ENCODE measurements at places on chromosomes 5 and 9.

GRCh38 chr5:174624733-174625522, 99.5 kb upstream of the MSX2 start:
- no peak for DNase-seq

- no peak for DNase-seq
These were observed 122.3 kb upstream of the WWC1 start for GRCh38 chr5:168168978-168169698.

- no peak for DNase-seq
These were observed 56.4 kb upstream of the TMC1 start for GRCh38 chr9:72464857-72465592.

- DNase-seq: peak; percentile 12
These were observed 323.7 kb downstream of the ADAMTS6 start for GRCh38 chr5:65157906-65158603.

- DNase-seq: peak; percentile 7
These were observed 27.7 kb downstream of the PCDHB15 start for GRCh38 chr5:141272906-141273305.

DNA sequence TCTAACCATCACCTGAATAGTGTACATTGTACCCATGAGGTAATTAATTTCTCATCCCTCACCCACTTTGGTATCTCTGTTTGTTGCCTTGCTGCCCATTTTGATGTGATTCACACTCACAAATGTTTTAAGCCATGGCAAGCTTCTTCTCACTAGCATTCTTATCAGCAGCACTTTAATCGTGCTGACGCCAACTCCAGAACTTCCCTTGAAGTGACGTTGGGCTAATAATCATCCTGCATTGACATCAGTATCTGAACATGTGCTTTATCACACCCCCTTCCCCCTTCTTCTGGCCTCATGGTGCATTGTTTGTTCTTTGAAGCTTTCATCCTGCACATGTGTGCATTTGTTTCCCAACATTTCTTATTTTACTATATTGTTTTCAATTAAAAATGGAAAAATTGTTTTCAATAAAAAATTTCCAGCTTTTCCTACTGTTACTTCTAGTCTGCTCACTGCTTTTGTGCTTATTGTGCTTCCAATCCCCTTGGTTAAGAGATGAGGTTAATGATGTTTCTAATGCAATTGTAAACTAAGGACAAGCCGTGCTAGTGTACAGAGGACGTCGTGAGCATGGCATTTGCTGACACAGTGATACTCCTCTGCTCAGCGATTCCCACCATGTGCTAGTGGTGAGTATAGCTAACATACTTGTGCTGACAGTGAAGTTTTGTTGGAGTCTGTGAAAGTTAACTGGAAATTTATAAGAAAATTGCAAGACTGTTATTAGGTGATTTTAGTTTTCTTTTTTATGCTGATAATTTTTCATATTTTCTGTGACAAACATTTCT, 238.5 kb downstream of the KDM4C start:
- no peak for DNase-seq

GRCh38 chr5:149671544-149671943, 58.6 kb upstream of the PPARGC1B start:
- no peak for DNase-seq

DNA sequence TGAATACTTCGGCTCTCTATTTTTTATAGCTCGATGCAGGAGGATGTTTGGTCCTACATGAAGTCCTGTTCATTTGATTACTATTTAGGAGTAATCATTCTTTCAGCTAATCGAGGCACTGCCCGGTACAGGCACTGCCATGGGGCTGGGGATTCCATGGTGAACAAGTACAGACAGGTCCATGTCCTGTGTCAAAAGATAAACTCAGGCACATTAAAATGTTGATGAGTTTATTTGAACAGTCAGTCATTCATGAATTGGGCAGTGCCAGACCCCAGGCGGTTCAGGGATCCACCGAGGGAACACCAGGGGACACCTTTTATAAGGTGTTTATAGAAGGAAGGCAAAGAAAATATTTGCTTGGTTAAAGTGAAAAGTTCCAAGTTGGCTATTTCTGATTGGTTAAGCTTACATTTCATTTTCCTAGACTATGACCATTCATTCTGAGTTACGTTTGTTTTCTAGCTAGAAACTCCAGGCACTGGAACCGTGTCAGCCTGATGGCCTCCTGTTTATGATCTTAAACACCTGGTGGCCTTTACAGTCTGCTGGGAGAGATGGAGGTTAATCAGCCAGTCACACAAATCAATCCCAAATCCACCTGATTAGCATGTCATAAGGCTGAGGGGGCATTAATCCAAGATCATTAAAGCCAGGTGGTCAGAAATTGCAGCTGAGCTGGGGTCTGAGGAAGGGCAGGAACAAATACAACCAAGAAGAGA, 47.0 kb upstream of the TDRD7 start:
- no peak for DNase-seq

GRCh38 chr9:124016175-124017050, 4.8 kb downstream of the LHX2 start:
- no peak for DNase-seq

GRCh38 chr5:154058055-154059038, 19.6 kb downstream of the MFAP3 start:
- no peak for DNase-seq

DNA sequence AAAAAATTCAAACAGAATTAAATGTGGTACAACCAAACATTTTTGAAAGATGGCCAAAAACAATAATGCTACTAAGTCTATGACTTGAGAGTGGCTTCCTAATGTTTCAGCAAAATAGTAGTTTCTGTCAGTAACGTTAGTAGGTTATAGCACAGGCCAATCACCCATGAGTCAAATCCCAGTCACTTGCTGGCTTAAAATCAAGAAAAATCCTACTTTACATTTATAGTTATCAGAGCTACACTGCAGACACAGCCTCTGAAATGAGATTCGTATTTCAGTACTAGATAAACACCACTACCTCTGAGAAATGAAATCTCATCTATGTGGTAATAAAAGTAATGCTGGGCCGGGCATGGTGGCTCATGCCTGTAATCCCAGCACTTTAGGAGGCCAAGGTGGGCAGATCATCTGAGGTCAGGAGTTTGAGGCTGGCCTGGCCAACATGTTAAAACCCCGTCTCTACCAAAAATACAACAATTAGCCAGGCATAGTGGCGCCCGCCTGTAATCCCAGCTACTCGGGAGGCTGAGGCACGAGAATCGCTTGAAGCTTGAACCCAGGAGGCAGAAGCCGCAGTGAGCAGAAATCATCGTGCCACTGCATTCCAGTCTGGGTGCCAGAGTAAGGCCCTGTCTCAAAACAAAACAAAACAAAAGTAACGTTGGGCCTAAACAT, 6.1 kb downstream of the ZDHHC21 start:
- no peak for DNase-seq

GRCh38 chr5:95927927-95928723, 33.5 kb downstream of the ELL2 start:
- DNase-seq: no peak

GRCh38 chr5:170390472-170390871, 1.3 kb upstream of the KCNMB1 start:
- DNase-seq: no peak

DNA sequence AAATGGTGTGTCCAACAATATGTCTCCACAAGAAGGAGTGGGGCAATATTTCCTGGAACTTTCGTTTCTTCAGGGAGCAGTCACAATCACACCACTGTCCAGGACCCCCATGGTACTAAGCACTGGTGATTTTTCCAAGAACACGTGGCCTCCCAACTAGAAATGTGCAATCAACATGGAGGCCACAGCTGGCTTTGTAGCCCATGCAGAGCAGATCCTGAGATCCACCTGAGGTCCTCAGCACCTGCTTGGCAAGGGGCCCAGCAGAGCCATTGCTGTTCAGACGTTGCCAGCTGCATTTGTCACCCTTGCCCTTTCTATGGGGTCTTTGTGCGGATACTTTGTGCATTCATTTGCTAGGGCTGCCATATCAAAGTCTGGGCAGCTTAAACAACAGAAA, 334.5 kb upstream of the IRX4 start:
- no peak for DNase-seq

DNA sequence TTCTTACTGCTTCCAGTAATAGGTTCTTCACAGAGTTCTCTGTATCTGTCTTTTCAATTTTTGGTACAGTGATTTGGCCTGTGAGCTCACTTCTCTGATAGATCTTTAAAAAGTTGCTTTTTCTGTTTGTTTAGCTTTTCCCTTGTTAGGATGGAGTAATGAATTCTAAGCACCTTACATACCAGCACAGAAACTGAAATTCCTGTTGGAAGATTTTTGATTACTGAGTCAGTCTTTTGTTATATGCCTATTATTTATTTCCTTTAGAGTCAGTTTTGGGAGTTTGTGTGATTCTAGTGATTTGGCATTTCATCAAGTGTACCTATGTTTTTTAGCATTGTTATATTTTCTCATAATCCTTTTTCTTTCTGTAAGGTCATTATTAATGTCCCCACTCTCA, 37.6 kb upstream of the IPPK start:
- DNase-seq: no peak

- no peak for DNase-seq
These were observed 3.7 kb downstream of the CLTB start for GRCh38 chr5:176412517-176413254.

DNA sequence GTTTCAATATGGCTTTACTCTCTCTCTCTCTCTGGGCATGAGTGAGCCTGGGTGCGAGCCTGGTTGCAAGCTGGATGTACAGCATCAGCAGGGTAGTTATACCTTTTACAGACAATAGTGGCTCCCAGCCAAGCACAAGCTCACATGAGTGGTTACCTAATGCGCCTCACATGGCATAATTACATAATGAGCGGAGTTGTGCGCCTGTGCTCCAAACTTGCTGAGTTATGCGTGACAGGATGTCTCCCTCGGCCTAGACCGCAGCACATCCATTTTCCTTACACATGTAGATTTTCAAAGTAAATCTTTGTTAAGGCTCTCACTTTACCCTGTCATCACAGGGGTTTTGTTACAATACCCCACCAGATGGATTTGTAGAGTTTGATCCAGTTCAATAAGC, 233.5 kb upstream of the WWC1 start:
- no peak for DNase-seq

GRCh38 chr9:73824671-73825070, 672.5 kb upstream of the RORB start:
- no peak for DNase-seq

- DNase-seq: no peak
These were observed 7.6 kb upstream of the ZNF474 start for GRCh38 chr5:122121479-122122465.

DNA sequence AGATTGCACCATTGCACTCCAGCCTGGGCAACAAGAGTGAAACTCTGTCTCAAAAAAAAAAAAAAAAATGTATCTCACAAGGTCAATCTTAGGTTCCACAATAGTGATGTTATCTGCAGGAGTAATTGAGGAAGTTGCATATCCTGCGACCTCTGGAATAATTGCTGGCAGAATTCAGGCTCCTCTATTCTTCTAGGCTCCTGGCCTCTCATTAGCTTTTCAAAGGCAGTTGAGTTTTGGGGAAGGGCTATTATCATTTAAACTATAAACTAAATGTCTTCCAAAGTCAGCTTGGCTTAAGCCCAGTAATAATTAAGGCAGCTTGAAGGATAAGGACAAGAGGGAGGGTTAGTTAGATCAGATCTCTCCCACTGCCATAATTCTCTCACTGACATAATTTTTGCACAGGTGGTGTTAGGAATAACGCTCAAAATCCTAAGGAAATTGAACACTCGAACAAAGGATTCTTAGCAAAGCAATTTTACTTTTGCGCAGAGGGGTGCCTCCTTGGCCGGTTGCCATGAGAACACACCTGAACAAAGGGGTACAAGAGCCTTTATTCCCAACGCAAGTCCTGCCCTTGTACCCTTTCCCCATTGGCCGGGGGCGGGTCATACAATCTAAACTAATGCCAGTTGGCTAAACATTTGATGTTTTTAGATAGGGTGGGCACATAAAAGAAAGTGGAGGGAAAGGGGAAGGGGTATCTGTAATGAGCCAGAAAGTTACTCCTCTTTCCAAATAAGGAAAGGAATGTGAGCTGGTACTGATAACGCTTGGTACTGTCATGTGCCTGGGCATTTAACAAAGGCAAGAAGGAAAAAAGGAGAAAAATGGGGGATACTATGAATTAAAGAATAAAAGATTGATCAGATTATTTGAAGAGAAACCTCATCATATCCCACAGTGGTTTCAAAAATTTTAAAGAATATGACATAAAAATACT, 106.4 kb upstream of the CCNG1 start:
- DNase-seq: no peak

DNA sequence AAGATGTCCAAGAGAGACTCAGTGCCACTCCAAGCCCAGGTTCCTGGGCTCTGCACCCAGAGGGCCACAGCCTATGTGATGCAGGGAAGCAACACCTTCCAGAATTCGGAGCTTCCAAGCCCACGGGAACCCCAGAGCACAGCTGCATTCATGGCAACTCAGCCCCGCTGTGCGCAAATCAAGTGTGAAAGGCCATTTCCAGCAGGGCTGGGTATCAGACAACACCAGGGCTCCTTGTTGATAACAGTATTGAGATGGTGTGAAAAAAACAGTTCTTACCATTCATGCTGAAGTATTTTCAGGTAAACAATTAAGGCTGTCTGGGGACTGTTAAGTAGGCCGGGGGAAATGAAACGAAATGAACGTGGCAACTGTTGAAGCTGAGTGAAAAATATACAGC, 10.1 kb downstream of the ROR2 start:
- DNase-seq: no peak

DNA sequence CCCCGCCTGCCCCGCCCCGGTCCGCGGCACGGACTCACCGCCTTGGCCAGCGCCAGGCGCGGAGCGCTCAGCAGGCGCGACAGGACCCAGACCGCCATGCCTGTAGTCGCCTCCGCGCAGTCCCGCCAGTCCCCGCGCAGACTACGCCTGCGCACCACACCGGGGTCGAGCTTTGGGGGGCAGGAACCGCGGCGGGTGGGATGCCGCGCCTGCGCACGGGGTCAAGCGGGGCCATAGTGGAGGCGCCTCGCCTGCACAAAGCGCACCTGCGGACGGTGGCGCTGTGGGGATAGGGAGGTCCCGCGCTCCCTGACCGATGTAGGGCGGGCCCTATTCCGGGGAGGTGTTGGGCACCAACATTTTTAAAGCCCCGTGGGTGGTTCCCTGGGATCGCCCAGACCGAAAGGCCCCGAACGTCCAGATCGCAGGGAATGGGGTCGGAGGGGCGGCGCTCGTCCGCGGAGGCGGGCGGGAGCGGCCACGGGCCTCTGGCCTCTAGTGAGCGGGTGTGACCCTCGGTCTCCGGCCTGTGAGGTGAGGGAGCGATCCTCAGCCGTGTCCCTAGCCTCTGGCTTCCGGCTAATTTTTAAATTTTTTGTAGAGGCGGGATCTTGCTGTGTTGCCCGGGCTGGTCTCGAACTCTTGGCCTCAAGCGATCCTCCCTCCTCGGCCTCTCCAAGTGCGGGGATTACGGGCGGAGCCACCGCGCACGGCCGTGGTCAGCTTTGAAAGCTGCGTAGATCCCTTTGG, 70.8 kb upstream of the LPCAT1 start:
- peak; percentile 41 for DNase-seq

- no peak for DNase-seq
These were observed 44.9 kb downstream of the ZNF354A start for GRCh38 chr5:178685386-178686059.

- DNase-seq: no peak
These were observed 6.9 kb upstream of the AJM1 start for GRCh38 chr9:136835162-136835931.

DNA sequence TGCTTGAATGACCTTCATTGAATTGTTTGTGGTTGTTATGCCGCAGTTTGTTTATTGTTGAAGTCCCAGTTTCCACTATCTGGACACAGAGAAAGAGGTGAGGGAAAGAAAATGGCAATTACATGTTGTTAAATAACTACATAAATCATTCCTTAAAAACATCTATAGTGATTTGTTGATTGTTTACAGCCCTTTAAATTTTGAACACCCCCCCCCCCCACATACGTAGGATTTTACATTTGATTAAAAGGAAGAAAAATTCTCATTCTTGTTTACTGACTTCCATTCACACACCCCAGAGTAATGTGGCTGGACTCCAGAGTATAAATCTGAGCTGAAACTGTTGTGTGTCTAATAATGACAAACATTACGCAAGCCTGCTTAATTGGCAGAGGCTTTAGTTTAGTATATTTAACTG, 87.1 kb upstream of the FAM174A start:
- no peak for DNase-seq
